ENCODE measurements at places on chromosomes 3 and 15.

- no peak for DNase-seq
These were observed 45.3 kb upstream of the RYK start for GRCh38 chr3:134295930-134296329.

DNA sequence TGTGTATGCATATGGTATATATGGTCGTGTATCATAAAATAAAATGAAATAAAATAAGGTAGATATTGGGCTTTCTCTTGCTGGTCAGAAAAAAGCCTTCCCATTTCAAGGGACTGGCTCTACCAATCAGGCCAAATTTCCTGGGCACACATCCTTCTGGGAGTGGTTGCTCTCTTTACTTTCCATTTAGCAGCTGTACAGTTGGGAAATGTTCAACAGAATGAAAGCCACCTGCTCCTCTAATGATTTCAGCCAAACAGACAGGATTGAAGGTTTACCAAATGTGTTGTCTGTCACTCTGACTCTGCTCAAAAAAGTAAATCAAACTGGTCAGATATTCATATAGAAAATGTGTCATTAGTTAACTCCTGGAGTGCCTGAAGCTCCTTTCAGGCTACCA, 380.4 kb downstream of the ROBO2 start:
- no peak for DNase-seq

GRCh38 chr3:111434941-111435622, 106.9 kb upstream of the CD96 start:
- DNase-seq, result no peak

DNA sequence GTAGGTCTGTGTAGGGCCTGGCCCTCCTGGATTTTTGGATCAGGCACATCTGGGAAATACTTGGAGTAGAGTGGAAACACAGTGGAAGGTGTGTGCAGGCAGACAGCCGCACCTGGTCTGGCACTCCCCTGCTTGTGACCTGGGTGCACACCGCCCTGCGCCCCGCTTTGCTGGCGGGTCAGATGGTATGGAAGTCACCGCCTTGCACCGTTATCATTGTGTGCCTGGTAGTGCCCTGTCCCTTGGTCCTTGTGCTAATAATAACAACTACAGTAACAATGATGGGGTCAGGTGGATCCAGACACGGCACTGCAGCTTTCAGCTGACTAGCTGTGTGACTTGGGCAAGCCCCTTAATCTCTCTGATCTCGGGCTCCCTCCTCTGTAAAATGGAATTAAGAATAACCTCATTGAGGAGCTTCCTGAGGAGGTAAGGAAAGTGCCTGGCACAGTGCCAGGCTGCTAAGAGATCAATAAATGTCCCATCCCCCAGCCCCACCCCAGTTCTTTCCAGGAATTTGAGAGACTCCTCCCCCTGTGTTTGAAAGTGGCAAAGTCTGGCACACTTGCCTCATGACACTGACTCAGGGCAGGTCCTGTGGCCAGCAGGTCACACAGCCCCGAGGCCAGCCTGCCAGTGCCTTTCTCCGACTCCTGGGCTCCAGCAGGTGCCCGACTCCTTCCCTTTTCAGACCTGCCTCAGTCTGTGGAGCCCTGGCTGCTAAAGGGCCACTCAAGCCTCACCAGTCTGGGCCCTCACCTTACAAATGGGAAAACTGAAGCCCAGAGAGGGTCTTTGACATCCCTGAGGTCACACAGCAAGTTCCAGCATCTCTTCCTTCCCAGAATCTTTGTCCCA, 9.8 kb downstream of the ISG20 start:
- no peak for DNase-seq

- DNase-seq, result no peak
These were observed 81.1 kb downstream of the SOX14 start for GRCh38 chr3:137845194-137845593.

DNA sequence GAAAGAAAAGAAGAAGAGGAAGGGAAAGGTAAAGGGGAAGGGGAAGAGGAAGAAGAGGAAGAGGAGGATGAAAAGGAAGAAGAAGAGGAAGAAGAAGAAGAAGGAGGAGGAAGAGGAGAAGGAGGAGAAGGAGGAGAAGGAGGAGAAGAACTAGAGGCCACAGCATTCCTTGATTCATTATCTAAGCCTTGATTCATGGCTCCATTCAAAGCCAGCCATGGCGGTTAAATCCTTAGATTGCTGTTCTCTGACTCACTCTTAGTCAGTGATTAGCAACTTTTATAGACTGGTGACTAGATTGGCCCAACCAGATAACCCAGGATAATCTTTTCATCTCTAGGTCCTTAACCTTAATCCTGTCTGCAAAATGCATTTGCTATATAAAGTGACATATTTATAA, 47.6 kb downstream of the OSTN start:
- no peak for DNase-seq

DNA sequence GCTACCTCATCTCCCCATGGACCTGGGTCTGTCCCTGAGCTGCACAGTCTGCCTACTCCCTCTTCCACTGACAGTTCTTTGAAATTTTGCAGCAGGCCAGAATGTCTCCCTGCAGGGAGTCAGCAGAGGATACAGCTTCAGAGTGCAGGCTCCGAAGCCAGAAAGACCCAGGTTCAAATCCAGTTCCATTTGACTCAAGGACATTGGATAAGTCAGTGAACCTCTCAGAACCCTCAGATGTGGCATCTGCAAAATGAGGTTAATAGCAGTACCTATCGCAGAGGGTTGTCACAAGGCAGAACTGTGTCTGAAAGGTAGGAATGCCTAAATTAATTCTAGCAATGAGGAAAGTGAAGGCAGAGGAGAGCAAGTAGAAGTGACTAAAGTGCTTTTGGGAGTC, 244.4 kb upstream of the TRIM42 start:
- DNase-seq, result no peak

DNA sequence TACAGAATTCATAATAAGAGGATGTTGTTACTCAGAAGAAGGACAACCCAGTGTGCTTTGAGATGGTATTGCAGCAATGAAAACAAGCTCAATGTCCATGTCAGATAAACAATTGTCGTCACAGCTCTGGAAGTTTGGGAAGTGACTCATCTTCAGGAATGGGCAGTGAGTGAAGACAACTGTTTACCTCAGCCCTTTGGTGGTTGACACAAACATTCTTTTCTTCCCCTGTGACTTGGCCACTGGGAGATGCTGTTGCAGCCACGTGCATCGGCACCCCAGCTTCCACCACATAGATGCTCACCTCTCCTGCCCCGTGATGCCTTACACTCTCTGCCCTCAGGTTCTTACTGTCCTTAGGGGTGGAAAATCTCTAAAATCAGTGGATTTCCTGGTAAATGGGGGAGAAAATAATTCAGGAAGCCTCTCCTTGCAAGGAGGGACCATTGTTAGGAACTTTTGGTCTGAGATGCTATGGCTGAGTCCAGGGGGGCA, 114.1 kb upstream of the GALNT15 start:
- no peak for DNase-seq

DNA sequence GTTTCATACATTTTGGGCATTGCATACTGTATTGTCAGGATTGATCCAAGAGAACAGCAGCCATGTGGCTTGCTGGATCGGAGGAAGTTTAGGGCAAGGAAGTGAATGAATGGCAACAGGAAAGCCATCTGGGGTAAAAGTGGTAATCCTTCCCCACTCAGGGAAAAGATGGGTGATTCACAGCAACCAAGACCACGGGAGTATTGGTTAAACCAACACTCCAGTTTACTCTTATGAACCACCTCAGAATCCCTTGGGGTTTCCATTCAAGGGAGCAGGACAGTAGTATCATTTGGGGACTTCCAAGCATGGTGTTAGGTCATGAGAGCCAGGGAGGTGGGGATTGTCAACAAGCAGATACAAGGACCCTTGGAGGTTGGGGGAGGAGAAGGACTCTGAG, 25.2 kb upstream of the ZBTB38 start:
- no peak for DNase-seq

DNA sequence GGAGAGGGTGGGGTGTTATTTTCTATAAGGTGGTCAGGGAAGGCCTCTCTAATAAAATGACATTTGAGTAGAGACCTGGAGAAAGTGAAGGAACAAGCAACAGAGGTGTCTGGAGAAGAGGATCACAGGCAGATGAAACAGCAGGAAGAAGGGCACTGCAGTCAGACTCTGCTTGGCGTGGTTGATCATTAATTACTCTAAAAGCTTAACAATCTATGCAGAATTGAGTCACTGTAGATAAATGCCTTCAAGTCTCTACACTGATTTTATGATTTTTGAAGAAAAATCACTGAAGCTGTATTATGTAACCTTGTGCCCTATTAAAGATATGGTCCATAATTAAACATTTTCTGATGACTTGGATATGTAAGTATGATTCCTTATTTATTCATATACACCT, 114.2 kb downstream of the TNIK start:
- no peak for DNase-seq

- DNase-seq, result no peak
These were observed 94.6 kb downstream of the THRB start for GRCh38 chr3:24400015-24400414.

DNA sequence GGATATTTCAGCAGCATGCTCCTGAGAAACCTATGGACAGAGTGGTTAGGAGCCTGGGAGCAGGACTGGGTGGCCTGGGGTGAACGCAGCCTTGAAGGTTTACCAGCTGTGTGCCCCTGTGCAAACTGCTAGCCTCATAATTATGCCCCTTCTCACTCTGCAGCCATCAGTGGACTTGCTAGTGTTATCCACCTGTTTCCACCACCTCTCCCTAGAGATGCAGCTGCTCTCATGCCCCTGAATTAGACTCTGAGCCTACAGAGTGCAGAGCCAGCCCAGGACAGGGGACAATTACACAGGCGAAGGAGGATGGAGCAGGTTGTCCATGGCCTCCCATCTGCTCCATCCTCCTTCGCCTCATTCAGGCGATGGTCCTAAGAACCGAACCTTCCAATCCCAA, 175.9 kb downstream of the ATP10A start:
- DNase-seq, result peak; percentile 13

DNA sequence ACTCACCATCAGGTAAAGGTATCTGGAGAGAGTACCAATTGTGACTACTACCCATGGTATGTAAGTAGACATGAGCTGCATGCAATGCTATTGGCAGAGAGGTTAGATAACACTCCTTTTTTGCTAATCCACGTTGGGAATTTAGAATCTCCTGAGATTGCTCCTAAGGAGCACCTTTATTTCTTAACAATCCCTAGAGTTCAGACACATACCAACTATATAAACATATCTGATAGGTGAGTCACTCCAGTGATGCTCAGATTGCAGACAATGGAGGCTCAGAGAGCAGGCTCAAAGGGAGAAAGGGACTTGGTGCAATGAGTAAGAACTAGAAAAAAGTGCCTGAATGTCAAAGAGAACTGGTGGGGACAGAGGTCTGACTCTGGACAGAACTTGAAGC, 47.0 kb upstream of the LRRFIP2 start:
- no peak for DNase-seq
